Purkinje cell (primary cell): ENCODE measurements at places on chromosomes 12 and 14. TPM values are rescaled to one million over a fixed set of nuclear protein-coding genes. Genes with fewer than 3 reads are reported as not detected.

The NID2 gene
- 0.69 TPM in 1 of 2 replicates, not detected in the other for polyA plus RNA-seq

The NDUFA9 gene
- polyA plus RNA-seq = 438 and 533 TPM in 2 replicates

The ABCD4 gene
- 0.91 and 7.6 TPM in 2 replicates for polyA plus RNA-seq

The C12orf60 gene
- polyA plus RNA-seq = 2.0 and 9.4 TPM in 2 replicates

The SAMD4A gene
- polyA plus RNA-seq = 6.7 and 8.4 TPM in 2 replicates

The BATF gene
- polyA plus RNA-seq = not detected in 2 replicates

The FIGNL2 gene
- polyA plus RNA-seq = not detected in 2 replicates

The COX8C gene
- polyA plus RNA-seq = 1.0 TPM in 1 of 2 replicates, not detected in the other

The VRTN gene
- polyA plus RNA-seq = not detected in 2 replicates

The ALKBH1 gene
- polyA plus RNA-seq = 1.8 and 1.9 TPM in 2 replicates

The TEX52 gene
- not detected in 2 replicates for polyA plus RNA-seq

The CCDC175 gene
- polyA plus RNA-seq = 4.2 and 5.4 TPM in 2 replicates

The PRH2 gene
- polyA plus RNA-seq = not detected in 2 replicates

The ATXN7L3B gene
- 10.4 and 22.5 TPM in 2 replicates for polyA plus RNA-seq

The CELA1 gene
- 0.52 TPM in 1 of 2 replicates, not detected in the other for polyA plus RNA-seq

The GAS2L3 gene
- 0.90 and 2.9 TPM in 2 replicates for polyA plus RNA-seq

The DNAI7 gene
- 2.0 and 6.2 TPM in 2 replicates for polyA plus RNA-seq

The SLC2A14 gene
- polyA plus RNA-seq = 1.7 and 2.1 TPM in 2 replicates

The RARG gene
- polyA plus RNA-seq = 0.32 and 0.74 TPM in 2 replicates

The MDP1 gene
- 35.8 and 55.7 TPM in 2 replicates for polyA plus RNA-seq

The SPIC gene
- polyA plus RNA-seq = not detected in 2 replicates

The SLC25A21 gene
- polyA plus RNA-seq = 1.5 TPM in 1 of 2 replicates, not detected in the other

The CCDC197 gene
- polyA plus RNA-seq = not detected in 2 replicates

The CLMN gene
- polyA plus RNA-seq = 68.4 and 126 TPM in 2 replicates

The NANOG gene
- polyA plus RNA-seq = 0.09 TPM in 1 of 2 replicates, not detected in the other

The SH2B3 gene
- polyA plus RNA-seq = 0.16 and 0.21 TPM in 2 replicates

The GLIPR1 gene
- 6.4 and 7.7 TPM in 2 replicates for polyA plus RNA-seq

The PAH gene
- 4.4 and 5.8 TPM in 2 replicates for polyA plus RNA-seq

The APOF gene
- polyA plus RNA-seq = 0.32 TPM in 1 of 2 replicates, not detected in the other

The EPYC gene
- not detected in 2 replicates for polyA plus RNA-seq

The METTL25 gene
- 15.2 and 21.7 TPM in 2 replicates for polyA plus RNA-seq

The THTPA gene
- 6.7 and 16.0 TPM in 2 replicates for polyA plus RNA-seq

The IL31 gene
- not detected in 2 replicates for polyA plus RNA-seq

The NPFF gene
- polyA plus RNA-seq = 0.91 TPM in 1 of 2 replicates, not detected in the other

The LRRC43 gene
- polyA plus RNA-seq = 0.73 TPM in 1 of 2 replicates, not detected in the other

The SLC25A47 gene
- not detected in 2 replicates for polyA plus RNA-seq

The IRAK4 gene
- 0.28 and 2.1 TPM in 2 replicates for polyA plus RNA-seq

The ANG gene
- polyA plus RNA-seq = 1.7 TPM in 1 of 2 replicates, not detected in the other

The HDAC7 gene
- polyA plus RNA-seq = 0.22 and 0.26 TPM in 2 replicates

The ADAM20 gene
- polyA plus RNA-seq = 0.11 TPM in 1 of 2 replicates, not detected in the other

The GPX2 gene
- 5.0 TPM in 1 of 2 replicates, not detected in the other for polyA plus RNA-seq

The DBX2 gene
- 0.19 TPM in 1 of 2 replicates, not detected in the other for polyA plus RNA-seq

The WDR89 gene
- polyA plus RNA-seq = 8.9 and 12.6 TPM in 2 replicates

The GNB3 gene
- 0.29 and 1.1 TPM in 2 replicates for polyA plus RNA-seq

The E2F7 gene
- polyA plus RNA-seq = not detected in 2 replicates

The NEUROD4 gene
- not detected in 2 replicates for polyA plus RNA-seq
